ENCODE measurements at places on chromosomes 11 and 22.
A peak's percentile ranks its signal among the peaks of the same experiment; 100 is the strongest.

DNA sequence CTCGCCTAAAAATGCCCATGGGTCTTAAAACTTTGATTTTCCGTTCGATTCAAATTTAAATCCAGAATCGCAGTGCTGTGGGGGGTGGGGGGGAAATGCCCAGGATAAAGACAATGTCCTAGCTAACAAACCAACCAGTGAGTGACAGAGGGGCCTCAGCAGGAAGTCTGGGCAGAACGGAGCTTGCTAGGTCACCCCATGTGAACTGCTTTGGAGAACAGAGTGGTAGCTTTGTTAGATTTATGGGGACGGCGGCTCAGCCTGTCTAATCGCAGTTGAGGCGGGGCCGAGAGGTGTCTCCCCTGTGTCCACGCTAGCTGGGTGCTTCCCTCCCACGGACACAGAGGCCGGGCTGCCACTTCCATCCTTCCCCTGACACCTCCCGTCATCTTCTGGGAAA, 243.9 kb downstream of the CTTN start:
- no peak for DNase-seq

DNA sequence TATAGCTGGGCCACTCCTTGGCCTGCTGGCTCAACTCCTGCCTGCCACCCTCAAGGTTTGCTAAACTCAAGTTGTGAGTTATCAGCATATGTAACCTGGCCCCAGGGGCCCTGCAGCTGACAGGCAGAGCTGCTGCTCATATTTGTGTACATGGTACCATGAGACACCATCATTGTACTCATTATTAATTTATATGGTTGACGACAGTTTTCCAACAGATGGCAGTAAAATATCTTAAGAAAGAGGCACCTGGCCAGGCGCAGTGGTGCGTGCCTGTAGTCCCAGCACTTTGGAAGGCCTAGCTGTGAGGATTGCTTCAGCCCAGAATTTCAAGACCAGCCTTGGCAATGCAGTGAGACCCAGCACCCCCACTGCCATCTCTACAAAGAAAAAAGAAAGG, 11.4 kb upstream of the DENND5A start:
- peak; percentile 32 for DNase-seq

DNA sequence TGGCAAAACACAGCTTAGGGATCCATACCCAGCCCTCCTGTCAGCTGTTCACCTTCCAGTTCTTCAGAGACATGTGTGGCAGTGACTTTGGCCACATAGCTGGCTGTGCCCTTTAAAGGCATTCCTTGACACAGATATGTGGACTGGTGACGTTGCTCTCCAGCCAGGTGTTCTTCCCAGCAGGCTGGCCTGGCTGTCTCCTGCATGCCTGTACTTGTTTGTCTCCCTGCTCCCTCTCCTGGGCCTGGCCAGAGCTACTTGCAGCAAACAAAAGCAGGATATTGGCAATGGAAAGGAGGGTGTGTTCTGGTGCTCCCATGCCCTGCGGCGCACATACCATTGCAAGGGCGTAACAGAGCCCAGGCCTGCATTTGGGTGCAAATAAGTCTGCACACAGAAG, 38.3 kb downstream of the PIK3IP1 start:
- DNase-seq: no peak

- DNase-seq: no peak
Observed at GRCh38 chr22:36358533-36359469, 29.0 kb downstream of the MYH9 start.

DNA sequence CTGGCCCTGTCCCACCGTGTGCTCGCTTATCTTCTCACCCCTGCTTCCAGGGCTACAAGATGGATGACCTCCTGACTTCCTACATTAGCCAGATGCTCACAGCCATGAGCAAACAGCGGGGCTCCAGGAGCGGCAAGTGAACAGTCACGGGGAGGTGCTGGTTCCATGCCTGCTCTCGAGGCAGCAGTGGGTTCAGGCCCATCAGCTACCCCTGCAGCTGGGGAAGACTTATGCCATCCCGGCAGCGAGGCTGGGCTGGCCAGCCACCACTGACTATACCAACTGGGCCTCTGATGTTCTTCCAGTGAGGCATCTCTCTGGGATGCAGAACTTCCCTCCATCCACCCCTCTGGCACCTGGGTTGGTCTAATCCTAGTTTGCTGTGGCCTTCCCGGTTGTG, 86.5 kb downstream of the MYO7A start:
- DNase-seq: no peak

Measured in hematopoietic multipotent progenitor cell treated with erythropoietin and hydrocortisone succinate and interleukin-3 and kit ligand, for 17 days (in vitro differentiated cells).